ENCODE measurements at places on chromosomes 13 and 19.

DNA sequence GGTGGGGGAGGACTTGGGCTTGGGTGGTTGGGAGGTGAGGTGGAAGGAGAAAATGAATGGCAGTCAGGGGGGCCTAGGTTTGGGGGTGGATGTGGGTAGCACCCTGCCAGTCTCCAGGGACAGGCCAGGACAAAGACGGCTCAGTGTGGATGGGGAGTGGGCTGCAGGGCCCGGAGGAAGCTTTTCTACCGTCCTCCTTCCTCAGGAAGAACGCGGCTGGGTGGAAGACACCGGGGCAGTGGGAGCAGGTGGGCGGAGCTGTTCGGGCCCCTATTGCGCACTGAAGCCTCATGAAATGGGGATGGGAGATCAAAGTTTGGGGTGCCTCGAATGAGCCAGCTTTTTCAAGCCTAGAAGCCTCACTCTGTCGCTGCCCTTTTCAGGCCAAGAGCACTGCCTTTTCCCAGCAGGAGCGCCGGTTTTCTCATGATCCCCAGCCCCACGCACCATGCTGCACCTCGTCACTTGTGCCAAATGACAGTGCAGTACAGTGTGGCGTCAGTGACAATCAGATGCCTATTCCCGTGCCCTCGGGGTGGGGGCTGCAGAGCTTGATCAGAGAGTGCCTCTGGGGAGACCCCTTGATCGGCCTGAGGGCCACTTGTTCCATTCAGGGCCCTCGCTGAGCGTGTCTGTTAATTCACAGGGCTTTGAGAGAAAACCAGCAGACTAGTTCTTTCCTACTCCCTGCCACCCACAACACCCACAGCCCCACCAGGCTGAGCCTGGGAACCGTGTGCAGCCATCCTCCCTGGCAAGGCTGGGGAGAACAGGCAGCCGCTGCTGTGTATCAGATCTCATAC is 1.5 kb downstream of the CALM3 start:
- no peak for DNase-seq

GRCh38 chr19:41845051-41845590 is 279 bp downstream of the DMRTC2 start:
- no peak for DNase-seq

DNA sequence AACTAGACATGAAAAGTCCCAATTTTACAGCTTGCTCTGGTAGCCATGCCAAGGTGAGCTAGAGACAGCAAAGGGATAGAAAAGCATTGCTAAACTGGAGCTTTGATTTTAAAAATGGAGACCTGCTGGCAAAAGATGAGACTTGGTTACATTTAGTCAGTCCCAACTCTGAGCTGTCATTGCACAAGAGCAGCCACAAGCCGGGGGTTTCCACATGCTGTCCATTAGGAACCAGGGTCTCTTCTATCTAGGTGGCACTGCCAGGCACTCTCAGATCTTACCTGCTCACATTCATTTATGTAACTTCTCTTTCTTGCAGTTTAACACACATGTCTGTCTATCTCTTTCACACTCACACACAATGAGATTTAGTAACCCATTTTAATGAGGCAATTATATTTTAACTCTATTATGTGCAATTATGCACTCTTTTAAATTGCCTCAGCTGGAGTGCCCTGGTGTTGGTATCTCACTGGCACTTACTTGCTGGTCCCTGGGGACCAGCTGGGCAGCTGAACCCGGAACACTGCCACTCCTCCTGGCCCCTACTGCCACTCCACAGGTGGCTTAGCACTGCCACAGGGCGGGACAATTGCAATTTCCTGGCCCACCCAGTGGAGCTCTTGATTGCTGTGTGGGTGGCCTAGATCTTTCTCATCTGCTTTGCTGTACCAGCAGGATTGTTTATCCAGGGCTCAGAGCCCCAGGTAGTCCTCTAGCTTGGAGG is 112.5 kb downstream of the COG6 start:
- no peak for DNase-seq

DNA sequence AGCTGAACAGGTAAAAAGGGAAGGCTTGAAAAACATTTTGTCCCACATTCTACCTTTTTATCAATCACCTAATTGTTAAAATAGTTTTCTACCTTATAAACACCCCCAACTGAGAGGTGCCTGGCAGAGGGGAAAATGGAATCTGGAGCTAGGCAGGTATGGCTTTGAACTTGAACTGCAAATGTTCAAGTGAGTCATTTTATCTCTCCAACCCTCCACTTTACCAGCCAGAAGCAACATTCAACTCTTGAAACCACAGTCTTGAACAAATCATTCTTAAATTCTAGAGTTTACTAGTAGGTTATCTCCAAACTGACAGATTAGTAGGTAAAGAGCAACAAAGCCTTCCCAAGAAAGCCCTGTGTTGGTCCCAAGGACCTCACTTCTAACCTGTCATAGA is 116.9 kb downstream of the ABCC4 start:
- no peak for DNase-seq

DNA sequence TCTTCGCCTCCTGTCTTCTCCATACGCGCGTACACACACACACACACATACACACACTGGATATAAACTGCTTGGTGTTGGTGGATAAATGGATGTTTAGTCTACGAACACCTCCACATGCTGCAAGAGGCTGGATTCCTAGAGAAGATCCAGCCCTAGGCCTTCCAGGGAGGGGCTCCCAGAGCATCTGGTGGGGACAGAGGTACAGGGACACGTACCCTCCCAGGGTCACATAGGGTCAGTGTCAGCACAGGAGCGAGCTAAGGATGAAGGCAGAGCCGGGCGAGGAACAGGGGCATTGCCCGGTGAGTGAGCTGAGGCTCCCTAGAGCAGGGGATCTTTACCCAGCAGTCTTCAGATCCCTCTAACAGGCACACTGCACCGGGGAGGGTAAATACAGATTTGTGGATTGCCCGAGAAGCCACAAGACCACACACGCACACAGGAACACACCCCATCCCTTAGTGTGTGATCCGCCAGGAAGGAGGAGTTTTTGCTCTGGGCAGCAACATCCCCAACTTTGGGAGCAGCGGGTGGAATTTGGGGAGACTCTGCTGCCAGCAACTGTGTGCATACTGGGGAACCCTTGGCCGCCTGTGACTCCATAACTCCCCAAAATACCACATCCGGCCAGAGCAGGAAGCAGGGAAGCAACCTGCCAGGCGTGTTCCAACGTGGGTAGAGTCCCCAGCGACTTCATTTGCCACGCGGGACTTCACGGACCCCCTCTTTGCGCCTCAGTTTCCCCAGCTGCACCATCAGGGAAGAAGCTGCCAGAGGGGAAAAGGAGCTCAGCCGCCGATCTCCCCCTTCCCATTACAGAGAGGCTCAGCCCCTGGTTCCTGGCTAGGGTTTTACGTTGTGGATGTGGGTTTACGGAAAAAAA is 5.8 kb upstream of the TLE2 start:
- peak; percentile 21 for DNase-seq

DNA sequence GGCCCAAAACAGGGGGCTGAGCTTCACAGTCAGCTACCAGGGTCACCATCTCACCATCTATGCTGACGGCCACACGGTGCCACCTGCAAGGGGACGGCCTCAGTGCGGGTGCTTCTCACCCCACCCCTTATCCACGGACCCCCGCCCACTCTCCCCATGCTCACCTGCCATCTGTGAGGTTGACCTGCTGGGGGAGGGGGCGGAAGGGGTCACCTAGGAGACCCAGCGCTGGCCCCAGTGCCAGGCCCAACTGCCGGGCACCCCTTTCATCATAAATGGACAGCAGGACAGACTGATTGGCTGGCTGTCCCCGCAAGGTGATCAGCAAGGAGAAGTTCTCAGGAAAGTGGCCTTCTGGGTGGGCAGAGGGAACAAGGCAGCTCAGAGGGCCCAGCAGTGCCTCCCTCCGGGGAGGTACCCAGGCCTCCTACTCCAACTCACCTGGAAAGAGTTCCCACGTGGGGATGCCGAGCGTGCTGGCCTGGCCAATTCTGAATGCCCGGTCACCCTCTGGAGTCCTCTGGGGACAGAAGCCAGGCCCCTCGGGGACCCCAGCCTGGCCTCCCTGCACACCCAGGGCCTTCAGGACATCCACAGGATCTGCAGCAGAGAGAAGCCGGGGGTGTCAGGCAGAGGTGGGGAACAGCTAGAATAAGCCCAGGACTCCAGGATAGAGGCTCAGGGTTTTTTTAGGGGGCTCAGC is 4.5 kb downstream of the COL5A3 start:
- no peak for DNase-seq

DNA sequence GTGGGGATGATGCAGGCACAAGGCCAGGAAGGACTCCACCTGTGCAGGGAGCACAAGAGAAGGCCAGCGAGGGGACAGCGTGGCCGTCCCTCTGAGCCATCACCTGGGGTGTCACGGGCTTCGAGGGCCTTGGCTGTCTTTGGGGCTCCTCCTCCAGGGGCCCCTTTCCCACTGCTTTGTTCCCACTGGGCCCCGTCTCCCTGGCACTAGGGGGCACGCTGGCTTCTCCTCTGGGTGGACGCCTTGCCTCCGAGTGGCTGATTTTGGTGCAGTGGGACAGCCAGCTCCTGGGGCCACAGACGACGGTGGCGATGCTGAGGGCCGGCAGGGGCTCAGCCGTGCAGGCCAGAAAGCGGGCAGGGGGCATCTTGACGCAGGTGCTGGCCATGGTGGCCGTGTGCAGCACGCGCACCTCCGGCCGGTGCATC is 43.2 kb upstream of the GRTP1 start:
- no peak for DNase-seq

Measured in AG04450 (cell line).